Activated CD4-positive, alpha-beta T cell treated with anti-CD3 and anti-CD28 coated beads for 48 hours (primary cell): ENCODE measurements at places on chromosomes 1 and 21.

- no peak for DNase-seq
These were observed 9.4 kb upstream of the TMEM52 start for GRCh38 chr1:1928231-1929101.

DNA sequence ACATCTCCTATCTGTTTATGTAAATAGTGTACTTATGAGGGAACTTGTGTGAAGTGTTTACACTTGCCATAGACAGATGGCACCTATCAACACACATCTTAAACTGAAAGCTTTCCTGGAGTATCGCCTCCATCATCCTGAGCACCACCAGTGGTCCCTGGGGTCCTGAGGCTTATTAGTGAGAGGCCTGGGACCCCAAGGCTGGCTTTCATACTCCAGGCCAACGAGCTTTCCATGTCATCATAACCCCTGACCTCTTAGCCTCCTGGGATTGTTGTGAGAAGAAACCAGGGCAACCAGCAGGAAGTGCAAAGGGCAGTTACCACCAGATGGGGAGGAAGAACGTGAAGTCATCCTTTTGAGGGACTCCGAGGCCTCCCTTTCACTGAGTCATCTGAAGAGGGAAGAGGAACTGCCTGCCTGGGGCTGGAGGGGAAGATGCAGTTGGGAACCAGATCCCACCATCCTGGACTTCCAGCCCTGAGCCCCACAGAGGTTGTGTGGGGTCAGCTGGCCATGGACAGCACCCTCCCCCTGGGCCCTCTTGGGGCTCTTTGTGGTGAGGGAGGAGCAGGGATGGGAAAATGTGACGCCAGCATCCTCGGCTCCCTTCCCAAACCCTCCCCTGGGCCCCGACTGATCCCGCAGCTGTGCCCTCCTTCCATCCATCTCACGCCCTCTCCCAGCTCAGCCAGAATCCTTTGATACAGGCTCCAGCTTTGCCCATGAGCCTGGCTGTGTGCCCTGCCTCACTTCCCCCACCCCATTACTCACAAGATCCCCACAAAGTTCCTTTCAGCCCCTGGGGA, 5.8 kb downstream of the INKA2 start:
- no peak for DNase-seq

DNA sequence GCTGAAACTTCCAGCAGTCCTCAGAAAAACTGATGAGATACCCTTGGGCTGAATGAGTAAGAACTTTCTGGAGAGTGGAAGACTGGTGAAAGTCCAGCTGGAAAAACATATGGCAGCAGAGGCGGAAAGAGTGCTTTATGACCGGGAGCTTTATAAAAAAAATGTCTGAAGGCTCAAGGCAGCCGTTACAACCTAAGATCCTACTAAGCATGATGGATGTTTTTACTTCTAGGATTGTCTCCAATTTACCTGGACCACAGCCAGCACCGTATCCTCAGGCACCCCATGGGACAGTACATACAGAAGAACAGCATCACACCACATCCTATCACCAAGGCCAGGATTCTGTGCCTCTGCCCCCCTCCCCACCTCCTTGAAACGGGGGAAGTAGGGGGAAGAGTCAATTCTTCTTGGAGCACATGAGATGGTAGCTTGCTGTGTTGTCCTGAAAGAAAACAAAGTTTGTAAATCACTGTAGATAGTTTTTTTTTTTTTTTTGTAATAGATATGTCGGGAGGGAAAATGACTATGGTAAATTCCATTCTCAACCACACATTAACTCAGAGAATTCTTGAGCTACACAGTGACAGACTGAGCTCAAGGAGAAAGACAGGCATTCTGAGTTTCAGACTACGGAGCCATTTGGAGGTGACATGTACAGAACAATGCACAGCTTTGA, 11.8 kb upstream of the IRF2BP2 start:
- DNase-seq: no peak

DNA sequence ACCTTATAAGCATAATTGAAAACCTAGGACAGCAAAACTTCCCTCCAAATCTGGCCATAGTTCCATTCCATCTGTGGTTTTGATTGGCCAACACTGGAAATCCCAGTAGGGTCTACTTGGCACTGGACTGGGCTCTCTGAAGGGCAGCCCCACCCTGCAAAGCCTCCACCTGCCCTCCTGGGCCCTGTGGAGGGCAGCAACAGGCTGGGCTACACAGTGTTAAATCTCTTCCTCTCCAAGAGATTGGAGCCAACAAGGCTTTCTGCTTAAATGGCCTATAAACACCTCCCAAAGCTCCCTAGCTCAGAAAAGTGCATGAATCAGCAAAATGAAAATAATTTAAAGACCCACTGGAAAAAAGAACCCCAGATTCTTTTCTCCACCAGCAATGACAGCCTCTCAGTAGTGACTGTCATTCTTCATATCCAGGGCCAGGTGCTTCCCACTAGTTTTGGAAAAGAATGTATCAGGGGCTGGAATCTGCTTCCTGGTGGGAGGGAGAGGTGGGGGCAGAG, 58.5 kb downstream of the BEND5 start:
- DNase-seq: no peak

DNA sequence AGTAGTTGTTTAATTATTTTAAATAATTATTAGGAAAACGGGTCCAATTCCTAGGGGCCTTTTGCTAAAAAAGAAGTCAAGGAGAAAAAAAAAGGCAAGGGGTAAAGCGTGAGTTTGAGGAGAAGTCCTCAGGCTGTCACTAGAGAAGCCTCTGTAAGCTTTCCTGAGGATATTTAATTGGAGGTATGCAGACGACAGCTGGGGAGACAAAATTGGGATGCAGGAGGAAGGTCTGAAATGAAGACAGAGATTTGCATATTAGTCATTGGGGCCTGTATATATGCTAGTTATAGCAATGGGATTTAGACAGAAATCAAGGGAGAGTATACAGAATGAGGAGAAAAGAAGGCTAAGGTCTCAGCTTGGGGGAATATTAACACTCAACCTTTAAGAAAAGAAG, 8.6 kb downstream of the ATP6V1G3 start:
- no peak for DNase-seq

DNA sequence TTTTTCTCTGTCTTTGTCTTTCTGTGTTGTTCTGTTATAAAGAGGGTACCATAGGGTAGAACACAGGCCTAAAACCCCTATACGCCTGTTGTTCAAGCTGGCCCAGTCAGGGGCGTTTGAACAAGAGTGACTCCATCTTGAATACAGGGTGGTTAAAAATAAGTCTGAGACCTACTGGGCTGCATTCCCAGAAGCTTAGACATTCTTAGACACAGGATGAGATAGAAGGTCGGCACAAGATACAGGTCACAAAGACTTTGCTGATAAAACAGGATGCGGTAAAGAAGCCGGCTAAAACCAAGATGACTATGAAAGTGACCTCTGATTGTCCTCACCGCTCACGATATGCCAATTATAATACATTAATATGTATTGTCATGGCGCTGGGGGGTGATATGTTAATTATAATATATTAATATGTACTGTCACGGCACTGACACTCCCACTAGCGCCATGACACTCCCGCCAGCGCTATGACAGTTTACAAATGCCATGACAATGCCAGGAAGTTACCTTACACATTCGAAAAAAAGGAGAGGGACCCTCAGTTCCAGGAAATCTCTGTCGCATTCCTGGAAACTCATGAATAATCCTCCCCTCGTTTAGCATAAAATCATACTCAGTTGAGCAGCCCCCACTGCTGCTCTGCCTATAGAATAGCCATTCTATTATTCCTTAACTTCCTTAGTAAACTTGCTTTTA, 58.5 kb upstream of the KLHDC7A start:
- no peak for DNase-seq

GRCh38 chr1:204989266-204990058, 53.5 kb upstream of the CNTN2 start:
- DNase-seq: peak; percentile 73

DNA sequence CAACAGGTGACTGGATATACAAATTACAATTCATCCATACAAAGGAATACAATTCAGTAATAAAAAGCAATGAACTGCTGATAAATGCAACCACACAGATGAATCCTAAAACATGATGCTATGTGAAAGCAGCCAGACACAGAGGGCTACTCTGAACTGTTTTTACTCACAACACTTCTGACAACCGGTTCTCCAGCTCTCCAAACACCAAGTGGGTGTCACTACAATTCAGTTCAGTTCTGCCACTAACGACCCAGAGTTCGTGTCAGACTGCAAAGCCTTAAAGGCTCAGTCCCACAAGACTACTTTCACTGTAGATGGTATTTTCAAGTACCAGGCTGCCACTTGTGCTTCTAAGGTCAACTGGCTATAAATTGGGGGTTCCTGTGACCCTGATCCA, 119.4 kb downstream of the SLC16A1 start:
- no peak for DNase-seq

DNA sequence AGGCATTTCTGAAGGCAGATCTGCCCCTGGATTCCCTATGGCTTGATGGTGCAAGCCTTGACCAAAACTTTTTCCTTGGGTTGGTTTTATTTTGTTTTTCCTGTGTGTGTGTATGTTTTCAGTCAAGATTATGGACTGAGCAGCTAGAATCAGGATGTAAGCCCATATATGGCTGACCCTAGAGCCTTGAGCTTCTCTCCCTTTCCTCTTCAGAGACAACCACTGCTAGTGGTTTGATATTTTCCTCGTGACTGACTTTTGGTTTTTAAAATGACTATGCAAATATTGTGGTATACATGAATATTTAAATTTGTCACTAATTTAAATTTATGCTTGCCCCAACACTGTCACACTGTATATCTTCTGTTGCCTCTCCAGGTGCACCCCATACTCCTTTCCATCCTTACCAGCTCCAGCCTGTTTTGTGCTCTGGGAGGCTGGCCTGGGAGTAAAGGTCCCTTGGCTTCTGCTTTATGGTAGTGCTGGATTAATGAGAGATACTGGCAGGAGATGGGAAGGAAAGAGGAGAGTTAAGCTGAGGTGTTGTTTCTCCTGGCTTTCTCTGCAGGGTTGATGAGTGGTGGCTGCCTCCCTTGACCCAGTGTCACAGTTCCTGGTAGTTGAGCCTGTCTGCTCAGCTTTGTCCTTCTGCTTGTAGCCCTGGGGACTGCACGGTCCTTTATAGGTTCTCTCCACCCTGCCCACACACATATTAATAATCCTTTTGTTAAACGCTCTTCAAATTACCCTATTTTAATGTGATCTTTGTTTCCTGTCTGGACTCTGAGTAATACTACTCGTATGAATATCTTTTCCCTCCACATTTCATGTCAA, 44.4 kb downstream of the RWDD3 start:
- no peak for DNase-seq

GRCh38 chr1:110668549-110668948, 6.2 kb downstream of the KCNA3 start:
- DNase-seq: no peak

GRCh38 chr1:22101995-22102394, 40.9 kb downstream of the WNT4 start:
- no peak for DNase-seq

GRCh38 chr1:114318961-114319360, 165.3 kb upstream of the SYT6 start:
- no peak for DNase-seq

DNA sequence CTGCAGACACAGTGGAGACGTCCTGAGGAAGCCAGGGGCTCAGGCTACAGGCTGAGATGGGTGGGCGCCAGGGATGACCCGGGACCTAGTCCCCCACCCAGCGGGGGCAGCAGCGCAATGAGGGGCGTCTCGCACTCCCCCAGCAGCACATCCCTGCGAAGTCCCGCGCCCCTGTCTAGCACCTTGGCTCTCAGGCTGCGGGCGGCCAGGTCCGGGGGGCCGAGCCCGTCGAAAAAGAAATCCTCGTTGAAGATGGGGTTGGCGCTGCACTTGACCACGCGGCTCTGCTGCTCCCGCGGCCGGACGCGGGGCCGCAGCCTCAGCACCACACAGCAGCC, 1.8 kb downstream of the C2CD4D start:
- DNase-seq: no peak

DNA sequence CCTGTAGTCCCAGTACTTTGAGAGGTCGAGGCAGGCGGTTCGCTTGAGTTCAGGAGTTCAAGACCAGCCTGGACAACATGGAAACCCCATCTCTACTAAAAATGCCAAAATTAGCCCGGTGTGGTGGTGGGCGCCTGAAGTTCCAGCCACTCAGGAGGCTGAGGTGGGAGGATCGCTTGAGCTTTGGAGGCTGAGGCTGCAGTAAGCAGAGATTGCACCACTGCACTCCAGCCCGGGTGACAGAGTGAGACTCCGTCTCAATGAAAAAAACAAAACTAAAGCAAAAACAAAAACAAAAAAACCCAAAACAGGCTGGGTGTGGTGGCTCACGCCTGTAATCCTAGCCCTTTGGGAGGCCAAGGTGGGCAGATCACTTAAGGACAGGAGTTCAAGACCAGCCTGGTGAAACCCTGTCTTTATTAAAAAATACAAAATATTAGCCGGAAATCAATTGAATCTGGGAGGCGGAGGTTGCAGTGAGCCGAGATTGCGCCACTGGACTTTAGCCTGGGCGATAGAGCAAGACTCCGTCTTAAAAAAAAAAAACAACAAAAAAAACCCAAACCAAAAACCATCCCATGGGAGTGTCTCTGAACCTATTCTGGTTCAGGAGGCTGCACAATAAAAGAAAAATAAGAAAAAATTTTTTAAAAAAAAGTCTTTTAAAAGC, 1.7 kb upstream of the CGN start:
- no peak for DNase-seq

GRCh38 chr21:45919593-45919992, 62.0 kb upstream of the COL6A1 start:
- no peak for DNase-seq

DNA sequence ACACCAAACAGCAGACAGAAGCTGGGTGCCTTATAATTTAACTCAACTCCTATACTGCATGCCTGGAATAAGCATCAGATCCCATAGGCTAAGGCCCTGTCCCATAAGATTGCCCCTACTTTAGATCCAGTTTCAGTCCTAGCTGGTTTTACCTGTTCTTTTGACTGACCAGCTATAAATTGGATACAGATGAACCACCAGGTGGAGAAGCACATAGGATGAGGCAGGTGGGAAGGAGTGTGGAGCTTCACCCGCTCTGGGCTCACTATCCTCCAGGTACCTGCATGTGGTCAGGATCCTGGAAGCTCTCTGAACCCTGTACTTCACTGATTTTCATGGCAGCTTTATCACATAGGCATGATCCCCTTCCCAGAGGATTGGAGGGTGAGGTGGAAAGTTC, 51.3 kb downstream of the MAST2 start:
- no peak for DNase-seq

DNA sequence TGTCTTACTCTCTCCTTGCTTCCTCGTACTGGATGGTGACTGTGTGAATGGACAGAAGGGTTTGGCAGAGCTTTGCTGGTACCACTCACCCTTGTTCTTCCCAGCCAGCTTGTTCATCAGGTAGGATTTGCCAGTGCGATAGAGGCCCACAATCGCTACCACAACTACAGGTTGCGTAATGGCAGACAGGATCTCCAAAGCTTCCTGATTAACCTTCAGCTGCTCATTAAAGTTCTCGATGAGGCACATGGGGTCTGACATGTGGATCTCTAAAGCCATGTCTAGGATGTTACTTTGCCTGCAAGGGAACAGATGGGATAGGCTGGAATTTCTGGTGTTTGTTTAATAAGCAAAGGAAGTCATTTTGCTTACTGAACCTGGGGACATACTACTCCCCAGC, 3.4 kb downstream of the GBP5 start:
- no peak for DNase-seq
